HepG2 (cell line): ENCODE measurements at places on chromosomes 12 and 14. TPM values are rescaled to one million over a fixed set of nuclear protein-coding genes. Genes with fewer than 3 reads are reported as not detected.

DNA sequence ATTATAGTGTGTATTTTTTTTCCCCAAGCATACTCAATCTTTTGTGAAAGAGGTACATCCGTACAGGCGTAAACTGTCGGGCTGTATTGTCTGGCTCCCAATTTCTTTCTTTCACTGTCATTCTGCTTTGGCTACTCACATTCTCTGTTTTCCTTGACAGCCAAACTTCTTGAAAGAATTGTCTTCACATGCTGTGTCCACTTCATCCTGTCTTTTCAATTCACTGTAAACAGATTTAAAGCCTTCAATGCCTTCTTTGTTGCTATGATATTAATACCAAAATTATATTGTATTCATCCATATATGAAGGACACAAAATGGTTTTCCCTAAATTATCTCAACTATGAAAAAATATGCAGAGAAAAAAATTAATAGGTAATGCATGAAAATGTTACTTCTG is 6.0 kb upstream of the ATP23 start:
- no peak for DNase-seq

DNA sequence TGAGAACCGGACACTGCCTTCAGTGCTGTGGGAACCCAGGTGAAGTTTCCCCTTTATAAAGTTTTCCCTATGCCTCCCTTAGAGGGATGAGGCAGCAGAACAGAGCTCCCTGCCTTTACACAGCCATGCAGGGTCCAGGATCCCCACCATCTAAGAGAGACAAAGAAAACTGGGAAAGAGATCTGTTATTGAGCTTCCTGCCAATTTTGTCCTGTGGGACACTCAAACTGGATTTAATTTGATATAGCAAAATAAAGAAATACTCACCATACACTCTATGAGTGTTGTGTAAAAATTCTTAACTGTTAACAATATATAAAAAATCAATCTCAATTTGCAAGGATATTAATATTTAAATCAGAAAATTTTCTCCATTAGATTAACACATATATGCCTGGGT is 69.9 kb downstream of the DRAM1 start:
- no peak for DNase-seq

GRCh38 chr12:57372233-57372632 is 58.6 kb downstream of the R3HDM2 start:
- DNase-seq: no peak

- DNase-seq: no peak
Observed at GRCh38 chr14:32627545-32628298, 298.6 kb downstream of the AKAP6 start.

- no peak for DNase-seq
Observed at GRCh38 chr14:99708449-99708848, 24.4 kb downstream of the CYP46A1 start.

DNA sequence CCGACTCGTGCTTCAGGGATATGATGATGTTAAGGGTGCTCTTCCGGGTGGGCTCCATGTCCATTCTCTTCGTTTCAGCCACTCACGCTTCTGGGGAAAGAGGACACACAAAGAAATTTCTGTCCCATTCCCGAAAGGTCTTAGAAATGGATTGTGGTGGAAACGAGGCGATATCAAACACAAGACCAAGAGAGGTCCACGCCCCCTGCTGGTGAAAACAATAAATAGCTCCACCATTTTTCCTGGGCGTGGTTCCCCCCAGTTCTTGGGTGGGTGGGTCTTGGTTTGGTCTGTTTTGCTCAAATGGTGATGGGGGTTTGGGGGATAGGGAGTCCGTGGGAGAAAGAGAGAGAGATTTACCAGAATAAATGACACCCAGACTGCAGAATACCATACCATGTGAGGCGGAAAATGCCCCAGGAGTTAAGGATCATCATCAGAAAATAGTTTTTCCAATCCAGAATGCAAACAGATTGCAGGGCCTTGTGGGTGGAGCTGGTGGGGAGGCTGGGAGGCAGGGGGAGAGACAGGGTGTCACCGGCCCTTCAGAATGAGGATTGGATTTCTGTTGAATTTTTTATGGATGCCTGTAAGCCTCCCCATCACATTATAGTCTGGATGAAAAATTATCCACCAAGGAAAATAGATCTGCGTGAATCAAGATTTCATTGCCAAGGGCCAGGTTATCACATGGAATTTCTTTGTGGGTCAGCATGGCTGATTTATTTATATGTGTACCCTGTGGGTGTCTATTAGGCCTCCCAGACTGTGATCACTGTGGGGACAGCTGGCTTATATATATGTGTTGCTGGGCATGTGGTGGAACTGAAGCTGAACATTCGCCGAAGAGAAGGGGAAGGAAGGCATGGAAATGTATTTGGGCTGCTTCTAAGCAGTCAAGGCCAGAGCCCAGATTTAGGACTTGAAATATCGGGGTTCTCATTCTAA is 55.8 kb downstream of the SRRM4 start:
- DNase-seq: peak; percentile 16

- peak; percentile 70 for DNase-seq
Observed at GRCh38 chr14:49768301-49769121, 558 bp downstream of the KLHDC2 start.

- peak; percentile 68 for DNase-seq
Observed at GRCh38 chr12:53543539-53543938, 36.3 kb upstream of the NPFF start.

DNA sequence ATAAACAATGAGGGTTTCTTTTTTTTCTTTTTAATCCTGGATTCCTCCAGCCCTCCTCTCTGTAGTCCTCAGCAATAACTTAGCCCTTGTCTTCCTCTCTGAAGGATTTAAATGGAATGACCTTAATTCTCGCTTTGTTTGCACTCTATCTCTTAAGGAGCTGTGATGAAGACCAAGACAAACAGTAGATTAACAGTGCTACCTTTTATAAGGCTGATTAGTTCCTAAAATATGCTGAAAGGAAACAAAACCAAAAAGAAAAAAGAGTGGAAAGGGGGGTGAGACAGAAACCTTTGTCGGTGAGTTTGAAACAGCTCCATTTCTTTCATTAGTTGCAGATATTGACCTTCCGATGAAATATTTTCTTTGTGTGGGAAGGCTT is 38.7 kb upstream of the PTCSC3 start:
- DNase-seq: no peak

GRCh38 chr12:67519484-67520433 is 128.8 kb upstream of the DYRK2 start:
- DNase-seq: no peak

- no peak for DNase-seq
Observed at GRCh38 chr14:75229661-75230139, 48.9 kb upstream of the FOS start.

- DNase-seq: no peak
Observed at GRCh38 chr12:93126069-93126474, 197.0 kb upstream of the EEA1 start.

DNA sequence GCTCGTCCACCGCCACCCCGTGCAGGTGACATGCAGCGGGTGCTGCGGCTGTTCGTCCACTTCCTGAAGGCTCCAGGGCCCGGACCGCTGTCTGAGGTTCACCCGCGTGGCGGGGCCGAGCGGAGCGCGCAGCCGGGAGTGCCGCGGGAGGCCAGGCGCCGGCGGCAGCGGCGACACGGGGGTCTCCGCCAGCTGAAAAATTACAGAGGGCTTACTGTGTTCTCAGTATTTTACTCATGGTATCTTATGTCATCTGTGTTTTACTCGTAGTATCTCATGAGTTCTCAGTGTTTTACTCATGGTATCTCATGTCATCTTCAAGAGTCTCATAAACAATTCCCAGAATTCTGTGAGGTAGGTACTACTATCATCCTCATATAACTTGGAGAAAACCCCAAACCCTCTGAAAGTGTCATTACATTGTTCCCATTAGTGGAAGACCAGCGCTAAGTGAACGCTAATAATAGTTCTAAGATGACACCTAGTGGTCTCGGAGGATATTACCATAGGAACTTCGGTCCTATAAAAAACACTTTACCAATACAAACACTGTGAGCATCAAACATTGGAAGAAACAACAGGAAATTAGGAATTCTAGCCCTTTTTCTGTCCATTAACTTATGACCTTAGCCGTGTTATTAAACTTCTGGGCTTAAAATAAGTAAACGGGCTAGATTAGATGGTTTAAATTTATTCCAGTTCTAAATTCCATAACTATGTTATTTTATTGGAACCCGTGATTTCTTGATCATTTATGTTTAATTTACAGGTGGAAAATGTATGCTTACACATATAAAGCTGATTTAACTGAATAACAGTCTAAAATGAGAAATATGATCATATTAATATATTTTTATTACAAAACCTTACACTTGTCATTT is 32.4 kb downstream of the AK7 start:
- peak; percentile 71 for DNase-seq

GRCh38 chr14:100901391-100902183 is 1.9 kb downstream of the RTL1 start:
- DNase-seq: no peak

DNA sequence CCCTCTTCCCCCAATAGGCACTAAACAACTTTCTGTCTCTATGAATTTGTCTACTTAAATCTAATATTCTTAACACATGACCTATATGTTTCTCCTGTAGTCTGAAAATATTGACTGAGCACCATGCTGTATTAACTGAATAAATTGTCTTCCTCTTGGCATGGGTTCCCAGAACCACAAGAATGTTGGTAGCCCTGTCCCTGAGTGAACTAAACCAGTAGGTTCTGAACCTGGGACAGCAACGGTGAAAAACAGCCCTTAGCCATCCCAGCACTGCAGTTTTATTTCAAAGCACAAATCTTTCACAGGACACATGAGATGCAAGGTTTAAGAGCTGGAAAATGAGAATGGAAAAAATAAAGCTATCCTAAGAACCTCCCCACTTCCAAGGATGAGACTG is 20.4 kb upstream of the HSP90B1 start:
- DNase-seq: no peak

GRCh38 chr12:101857043-101857558 is 20.3 kb upstream of the DRAM1 start:
- no peak for DNase-seq

- DNase-seq: no peak
Observed at GRCh38 chr14:73188501-73188911, 48.8 kb upstream of the PAPLN start.

DNA sequence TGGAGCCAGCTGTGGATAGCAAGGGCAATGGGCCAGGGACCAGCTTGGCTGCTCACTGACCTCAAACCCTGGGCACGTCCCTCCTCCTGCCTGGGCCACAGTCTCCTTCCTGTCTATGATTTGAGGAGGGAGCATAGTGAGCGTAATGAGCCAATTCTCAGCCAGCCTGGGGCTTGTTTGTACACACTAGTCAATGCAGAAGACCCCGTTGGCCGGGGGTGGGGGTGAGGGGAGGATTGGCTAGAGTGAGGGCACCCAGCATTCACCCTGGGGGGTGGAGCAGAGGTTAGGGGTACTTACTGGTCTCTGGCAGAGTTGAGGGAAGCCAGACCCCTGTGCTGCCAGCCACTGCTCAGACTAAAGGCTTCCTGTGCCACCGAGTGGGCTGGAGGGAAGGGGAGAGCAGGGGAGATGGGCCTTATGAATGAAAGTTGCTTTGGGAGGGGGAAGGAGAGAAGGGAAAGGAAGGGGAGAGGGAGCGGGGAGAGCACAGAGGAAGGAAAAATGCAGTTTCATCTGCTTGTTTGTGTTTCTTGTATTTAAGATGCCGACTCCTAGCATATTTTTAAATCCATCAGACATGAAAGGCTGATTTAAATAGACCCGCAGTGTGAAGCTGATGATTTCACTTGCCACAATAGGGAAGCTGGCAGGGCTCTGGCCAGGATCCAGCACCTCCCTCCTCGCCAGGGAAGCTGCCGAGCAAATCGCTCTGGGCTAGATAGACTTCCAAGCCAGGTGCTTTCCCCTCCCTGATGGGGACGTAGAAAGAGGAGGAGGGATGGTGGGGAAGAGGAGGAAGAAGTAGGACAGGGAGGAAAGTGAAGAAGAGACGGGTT is 114.0 kb downstream of the PRMT8 start:
- DNase-seq: no peak

DNA sequence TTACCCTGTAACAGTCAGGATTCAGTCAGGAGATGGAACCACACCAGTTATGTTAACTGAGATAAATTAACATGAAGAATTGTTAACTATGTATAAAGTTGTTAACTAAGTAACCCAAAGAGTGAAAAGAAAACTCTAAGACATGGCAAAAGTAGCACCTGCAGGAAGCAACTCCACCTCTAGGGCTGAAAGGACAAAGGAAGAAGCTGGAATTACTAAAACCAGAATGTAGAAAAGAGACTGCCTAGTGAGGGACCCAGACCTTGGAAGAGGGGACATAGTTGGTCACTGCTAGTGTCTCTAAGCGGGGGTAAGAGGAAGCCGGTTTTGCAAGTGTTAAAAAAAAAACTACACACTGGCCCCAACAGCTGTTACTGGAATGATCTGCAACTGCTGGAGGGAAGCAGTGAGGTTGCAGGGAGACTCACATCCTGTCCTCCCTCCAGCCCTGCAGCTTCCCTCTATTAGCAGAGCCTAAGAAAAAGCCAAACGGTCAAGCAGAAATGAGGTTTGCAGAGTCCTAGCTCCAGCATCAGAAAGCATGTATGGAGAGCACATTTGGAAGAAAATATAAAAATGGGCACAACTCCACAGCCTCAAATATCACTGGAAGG is 39.8 kb downstream of the GPR135 start:
- no peak for DNase-seq

DNA sequence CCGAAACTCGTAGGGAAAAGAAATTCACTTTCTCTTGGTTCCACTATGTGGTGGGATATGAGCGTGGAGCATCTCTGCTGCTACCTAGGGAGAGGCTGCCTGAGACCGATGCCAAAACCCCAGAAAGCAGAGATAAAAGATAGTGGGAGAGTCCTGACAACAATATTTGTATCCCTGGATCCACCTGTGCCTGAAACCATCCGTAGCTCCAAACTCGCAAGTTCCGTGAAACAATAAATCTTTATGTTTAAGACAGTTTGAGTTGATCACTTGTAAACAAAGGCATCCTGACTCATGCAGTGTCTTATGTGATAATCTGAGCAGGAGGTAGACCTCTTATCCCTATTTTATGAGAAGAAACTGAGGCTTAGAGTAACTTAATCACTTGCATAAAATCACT is 2.9 kb downstream of the MAP1LC3B2 start:
- no peak for DNase-seq

GRCh38 chr12:64178122-64178521 is 44.0 kb downstream of the KICS2 start:
- DNase-seq: no peak

GRCh38 chr14:74635847-74636246 is 23.8 kb upstream of the LTBP2 start:
- DNase-seq: no peak

PPP2R5C gene
- 74.3 and 94.8 TPM in 2 replicates for total RNA-seq

EID3 gene
- 0.27 and 4.5 TPM in 2 replicates for total RNA-seq

KRT78 gene
- total RNA-seq: not detected in 2 replicates

AMHR2 gene
- 0.58 and 0.90 TPM in 2 replicates for total RNA-seq

DPF3 gene
- total RNA-seq: 0.60 TPM in 2 replicates

MSI1 gene
- 0.46 and 0.80 TPM in 2 replicates for total RNA-seq

ST8SIA1 gene
- total RNA-seq: not detected in 2 replicates

SLC5A8 gene
- not detected in 2 replicates for total RNA-seq

LALBA gene
- not detected in 2 replicates for total RNA-seq

PMCH gene
- not detected in 2 replicates for total RNA-seq

LRRC10 gene
- total RNA-seq: not detected in 2 replicates

SLC22A17 gene
- total RNA-seq: 0.48 and 0.95 TPM in 2 replicates

FOXG1 gene
- not detected in 2 replicates for total RNA-seq

TMEM253 gene
- total RNA-seq: 0.29 TPM in 1 of 2 replicates, not detected in the other
